Hematopoietic multipotent progenitor cell treated with erythropoietin and hydrocortisone succinate and interleukin-3 and kit ligand, for 4 days (in vitro differentiated cells): ENCODE measurements at places on chromosomes 2 and 18.

DNA sequence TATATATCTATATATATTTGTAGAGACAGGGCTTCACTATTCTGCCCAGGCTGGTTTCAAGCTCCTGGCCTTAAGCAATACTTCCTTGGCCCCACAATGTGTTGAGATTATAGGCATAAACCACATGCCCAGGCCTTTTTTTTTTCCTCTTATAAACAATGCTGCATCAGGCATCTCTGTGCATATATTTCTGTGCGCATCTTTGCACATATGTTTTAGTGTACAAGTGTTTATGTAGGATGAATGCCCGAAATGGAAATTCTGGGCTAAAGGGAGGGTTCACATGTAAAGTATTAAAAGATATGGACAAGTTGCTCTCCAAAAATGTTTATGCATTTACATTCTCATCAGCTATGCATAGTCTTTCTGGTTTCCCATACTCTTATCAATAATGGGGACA, 183.2 kb upstream of the SPRED2 start:
- DNase-seq, result no peak

- no peak for DNase-seq
These were observed 465.5 kb downstream of the DCDC2C start for GRCh38 chr2:4168834-4169233.

DNA sequence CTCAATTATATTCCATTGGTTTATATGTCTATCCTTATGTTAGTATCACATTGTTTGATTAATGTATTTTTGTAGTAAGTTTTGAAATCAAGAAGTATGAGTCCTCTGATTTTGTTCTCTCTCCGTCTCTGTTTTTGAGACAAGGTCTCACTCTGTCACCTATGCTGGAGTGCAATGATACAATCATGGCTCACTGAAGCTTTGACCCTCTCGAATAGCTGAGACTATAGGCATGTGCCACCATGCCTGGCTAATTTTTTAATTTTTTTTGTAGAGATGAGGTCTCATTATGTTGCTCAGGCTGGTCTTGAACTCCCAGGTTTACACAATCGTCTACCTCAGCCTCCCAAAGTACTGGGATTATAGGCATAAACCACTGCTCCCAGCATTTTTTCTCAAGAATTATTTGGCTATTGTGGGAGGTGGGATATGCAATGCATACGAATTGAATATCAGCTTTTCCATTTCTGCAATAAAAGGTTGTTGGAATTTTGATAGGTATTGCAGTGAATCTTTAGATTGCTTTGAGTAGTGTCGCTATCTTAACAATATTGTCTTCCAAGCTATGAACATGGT, 17.7 kb upstream of the GORASP2 start:
- DNase-seq, result no peak

DNA sequence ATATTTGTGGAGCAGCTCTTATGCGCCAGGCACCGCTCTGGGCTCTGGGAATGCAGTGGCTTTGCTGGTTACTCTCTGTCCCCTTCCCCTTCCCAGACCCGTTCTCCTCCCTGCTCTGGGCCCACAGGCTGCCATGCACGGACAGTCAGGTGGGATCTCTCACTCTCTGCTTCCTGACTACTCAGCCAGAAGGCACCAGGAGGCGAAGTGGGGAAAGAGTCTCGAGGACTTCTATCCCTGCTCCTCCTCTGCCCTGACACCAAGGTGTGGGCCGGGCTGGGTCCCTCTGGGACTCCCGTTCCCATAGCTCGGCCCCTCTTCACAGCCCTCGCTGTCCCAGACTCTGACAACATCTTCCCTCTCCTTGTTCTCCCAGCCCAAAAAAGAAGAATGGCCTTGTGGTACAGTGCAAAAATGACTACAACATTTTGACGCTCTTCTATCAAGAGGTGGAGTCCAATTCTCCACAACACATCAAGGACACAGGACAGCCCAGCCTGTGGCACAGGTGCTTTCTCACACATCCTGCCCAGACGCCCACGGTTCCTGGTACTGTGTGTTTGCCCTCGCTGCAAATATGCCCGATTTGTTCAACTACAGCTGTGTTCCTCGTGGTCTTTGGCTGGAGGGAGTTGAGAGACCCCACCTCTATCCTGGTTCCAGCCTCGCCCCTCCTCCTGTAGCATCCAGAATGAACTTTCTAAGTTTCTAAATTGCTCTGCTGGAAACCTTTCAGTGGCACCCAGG, 14.0 kb upstream of the DUSP2 start:
- DNase-seq, result no peak

GRCh38 chr18:48481092-48481491, 57.7 kb upstream of the CTIF start:
- no peak for DNase-seq

DNA sequence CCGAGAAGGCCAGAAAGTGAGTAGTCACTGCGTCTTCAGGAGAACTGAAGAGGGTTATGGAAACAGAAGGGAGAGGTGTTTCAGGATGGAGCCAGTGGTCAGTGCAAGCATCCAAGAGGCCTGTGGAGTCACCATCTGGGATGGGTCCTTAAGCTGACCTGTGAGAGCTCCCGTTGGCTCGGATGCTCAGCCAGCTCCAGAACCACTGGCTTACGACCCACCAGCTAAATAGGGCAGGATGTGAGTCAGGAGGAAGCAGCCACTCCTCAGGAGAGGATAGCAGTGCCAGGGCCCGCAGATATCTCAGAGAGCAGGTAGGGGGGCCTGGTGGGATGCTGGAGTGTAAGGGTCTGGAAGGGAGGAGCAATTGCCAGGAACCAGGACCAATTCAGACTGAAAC, 63.1 kb upstream of the B3GNT7 start:
- DNase-seq, result no peak

DNA sequence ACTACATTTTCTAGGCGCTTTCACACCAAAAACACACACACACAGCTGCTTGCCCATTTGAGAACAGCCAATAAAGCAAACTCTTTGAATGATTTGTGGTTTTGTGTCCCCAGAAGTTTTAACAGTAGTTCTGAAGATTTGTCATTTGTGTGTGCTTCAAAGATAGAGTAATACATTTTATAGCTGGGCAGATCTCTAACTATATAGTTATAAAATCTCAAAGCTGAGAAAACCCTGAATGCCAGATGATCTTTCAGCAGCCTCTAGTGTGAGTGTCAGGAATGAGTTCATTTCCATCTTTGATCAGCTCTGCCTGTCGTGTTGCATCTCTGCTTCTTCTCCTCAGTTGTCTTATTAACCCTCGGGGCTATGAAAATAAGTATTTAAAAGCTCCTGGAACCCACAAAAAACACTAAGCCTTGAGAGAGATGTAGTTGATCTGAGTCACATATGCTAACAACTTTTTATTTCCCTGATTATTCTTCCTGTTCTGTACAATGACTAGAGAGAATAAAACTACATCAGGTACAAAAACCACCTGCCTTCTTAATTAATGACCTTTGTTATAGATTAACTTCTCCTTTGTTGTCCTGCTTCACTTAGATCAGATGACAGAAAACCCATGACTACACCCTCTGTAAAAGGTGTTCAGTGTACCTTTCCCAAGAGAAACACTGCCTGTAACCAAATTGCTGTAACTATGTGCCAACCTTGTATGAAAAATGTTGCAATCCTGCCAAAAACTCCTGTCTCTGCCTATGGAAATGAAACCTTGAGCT, 30.0 kb upstream of the SLC3A1 start:
- no peak for DNase-seq

DNA sequence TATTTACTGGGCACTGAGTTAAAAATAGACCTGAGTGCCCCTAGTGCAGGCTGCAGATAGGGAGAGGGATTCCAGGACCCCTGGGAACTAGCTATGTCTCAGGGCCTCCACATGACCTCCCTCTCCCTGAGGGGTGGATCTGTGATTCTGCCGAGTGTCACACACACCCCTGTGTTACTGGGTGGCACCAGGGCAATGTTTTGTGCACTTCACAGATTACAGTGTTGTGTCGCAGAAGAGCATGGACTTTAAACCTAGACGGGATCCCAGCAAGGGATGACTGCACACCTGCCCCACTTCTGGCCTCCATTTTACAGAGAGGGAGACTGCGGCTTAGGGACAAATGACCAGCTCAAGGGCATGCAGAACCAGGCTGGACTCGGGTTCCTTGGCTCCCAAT, 65.6 kb downstream of the ZFP36L2 start:
- DNase-seq, result no peak

GRCh38 chr2:103161456-103162289, 399.8 kb downstream of the TMEM182 start:
- DNase-seq, result peak; percentile 67

DNA sequence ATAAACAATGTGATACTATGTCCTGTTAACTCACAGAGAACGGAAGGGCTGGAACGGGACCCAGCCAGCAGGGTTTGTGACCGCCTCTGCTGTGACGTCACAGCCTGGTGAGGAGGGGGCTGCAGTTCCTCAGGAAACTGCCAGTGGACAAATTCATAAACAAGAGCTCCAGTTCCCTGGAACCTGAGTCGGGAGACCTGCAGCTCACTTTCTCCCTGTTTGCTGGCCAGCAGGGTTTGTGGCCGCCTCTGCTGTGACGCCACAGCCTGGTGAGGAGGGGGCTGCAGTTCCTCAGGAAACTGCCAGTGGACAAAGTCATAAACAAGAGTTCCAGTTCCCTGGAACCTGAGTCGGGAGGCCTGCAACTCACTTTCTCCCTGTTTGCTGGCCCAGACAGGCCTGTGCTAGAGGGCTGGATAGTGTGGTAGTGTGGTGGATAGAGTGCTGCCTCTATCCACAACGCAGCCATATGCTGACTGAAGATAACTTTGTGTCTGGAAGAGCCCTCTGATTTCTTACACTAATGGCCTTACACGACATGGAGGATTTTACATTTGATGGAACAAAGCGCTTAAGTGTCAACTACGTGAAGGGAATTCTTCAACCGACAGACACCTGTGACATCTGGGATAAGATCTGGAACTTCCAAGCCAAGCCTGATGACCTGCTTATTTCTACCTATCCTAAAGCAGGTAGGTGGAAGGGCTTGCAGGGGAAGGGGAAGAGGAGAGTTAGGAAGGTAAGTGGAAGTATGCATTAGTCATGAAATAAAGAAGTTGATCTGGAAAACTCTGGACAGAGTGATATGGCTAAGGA, at the start of gene SULT1C4:
Gene SULT1C4, plus strand, starts transcription at position 140 of the 816 bp plus-strand sequence. Its CDS starts 384 bp downstream, at position 524.
- peak; percentile 59 for DNase-seq

GRCh38 chr18:3932276-3932675, 482.3 kb downstream of the TGIF1 start:
- no peak for DNase-seq

DNA sequence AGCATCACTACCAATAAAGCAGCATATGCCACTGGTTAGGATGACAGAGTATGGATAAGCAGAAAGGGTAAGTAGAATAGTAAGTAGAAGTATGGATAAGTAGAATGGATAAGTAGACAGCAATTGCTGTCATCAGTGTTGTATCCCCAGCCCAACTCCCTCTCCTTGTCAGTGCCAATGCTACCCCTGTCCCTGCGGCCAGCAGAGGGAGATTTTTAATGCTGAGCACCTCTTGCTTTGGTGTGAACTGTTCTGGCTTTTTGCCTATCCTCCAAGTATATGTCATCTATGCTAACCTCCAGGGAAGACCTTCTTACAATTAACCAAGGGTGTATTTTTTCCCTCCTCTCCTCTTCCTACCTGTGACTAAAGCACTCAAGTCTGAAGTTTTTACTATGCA, 136.7 kb upstream of the SPHKAP start:
- DNase-seq, result peak; percentile 30

DNA sequence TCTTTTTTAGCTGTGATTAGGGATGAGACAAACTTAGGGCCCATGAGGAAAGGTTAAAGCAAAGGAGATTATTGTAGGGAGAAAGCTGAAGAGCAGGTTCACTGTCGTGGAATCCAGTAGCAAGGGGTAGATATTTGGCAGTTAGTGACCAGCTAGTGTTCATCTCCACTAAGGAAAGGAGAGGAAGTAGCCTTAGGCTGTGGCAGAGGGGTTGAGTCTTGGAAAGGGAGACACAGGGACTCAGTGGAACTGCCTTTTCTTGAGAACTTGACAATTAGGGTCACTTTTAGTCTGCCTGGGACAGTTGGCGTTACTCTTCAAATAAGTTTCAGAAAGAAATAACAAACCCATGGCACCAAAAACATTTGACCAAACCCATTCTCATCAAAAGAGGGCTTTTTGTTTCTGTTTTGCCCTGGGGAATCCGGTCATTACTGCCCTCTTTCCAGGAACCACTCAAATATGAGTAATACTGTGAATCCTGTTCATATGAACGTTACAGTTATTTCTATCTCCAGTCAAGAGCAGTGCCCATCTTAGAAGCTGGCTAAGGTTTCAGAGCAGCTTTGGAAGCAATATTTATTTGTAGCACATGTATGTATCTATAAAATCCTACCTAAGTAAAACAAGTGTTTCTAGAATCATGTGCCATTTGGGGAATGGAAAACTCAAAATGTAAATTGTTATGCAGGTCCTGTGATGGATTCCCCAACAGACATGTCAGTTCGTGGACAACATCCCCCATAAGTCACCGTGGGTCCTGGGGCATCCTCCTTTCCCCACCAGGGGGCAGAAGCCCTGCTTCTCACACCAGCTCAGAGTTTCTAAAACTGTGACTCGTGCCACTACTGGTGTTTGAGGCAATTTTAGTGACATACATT, 77.3 kb upstream of the PHLPP1 start:
- peak; percentile 82 for DNase-seq

DNA sequence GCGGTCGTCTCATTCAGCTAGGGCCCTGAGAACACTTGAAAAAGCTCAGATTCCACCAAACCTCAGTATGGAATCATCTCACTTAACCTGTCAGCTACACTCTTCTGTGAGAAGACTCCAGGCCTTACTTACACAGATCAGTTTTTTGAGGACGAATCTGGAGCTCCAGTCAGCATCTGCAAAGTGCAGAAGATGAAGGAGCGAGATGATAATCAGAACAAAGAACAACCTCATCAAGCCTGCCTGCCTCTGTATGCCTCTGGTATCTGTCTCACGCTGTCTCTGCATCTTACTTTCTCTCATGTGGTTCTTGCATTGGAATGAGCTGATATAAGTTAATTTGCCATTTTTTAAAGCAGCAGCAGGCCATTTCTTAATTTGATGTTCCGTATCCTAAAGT, 444.1 kb upstream of the LRATD1 start:
- no peak for DNase-seq

DNA sequence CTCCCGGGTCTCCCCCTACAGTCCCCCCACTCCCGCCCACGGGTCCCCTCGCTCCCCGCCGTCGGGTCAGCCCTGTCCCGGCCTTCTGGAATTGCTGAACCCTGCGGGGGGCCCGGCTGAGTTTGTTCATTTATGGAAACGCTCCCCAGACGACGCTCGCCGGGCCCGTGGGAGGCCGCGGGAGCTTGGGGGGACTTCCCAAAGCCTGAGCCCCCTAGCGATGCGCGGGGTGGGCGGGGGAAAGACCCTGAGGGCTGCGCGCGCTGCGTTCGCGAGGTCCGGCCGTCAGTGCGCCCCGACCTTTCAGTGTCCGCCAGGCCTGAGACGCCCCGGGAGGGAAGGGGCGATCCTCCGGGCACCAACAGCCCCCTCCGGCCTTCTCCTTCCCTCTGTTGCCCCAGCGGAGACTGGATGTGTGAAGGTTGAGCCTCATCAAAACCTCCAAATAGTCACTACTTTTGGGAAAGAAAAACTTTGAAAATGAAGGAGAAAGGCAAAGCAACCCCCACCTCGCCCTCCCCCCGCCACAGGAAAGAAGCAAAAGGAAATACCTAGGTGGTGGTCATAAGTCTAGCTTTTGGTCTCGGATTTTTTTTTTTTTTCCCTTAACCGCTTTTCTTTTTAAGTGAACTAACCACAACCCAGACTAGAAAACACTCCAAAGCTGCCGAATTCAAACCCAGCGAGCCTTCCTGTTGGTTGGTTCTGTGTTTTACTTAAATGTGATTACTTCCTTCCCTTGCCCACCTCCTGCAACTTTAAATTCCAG, 509 bp upstream of the CYS1 start:
- no peak for DNase-seq

GRCh38 chr2:175690113-175690837, 311.8 kb downstream of the LNPK start:
- DNase-seq, result peak; percentile 80
